Omental fat pad (tissue), 4 donors: ENCODE measurements at places on chromosomes 6 and 20.

GRCh38 chr6:97947841-97948240, 664.8 kb upstream of the MMS22L start:
- DNase-seq = peak; percentile 33

DNA sequence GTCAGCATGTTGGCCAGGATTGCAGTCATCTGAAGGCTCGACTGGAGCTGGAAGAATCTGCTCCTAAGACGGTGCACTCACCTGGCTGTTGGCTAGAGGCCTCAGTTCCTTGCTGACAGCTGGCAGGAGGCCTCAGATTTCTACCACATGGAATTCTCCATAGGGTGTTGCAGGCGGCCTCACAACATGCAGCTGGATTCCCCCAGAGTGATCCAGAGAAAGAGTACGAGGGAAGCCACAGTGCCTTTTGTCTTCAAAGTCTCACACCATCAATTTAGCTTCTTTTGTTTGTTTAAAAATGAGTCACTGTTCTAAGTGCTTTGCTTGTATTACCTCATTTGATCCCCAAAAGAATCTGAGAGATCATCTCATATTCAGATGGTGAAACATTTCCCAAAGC, 65.5 kb upstream of the FYN start:
- no peak for DNase-seq

GRCh38 chr20:6388671-6389197, 265.9 kb upstream of the FERMT1 start:
- DNase-seq = no peak

- DNase-seq = no peak
Measured at GRCh38 chr6:85551264-85551663, 42.4 kb downstream of the SNX14 start.

DNA sequence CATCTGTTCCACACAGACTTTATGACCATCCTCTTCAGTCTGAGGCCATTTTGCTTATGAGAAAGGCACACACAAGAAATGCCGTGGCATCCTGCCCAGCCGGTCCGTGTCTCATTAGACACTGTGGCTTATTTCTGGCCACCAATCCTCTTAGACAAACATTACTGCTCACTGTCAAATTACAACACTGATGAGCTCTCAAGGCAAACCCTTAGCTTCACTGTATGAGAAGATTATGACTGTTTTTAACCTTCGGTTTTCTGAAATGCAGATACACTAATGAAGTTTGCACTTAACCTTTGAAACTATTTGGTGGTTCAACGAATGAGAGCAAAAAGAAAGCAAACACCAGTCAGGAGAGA, 50.5 kb upstream of the DST start:
- DNase-seq = peak; percentile 59

DNA sequence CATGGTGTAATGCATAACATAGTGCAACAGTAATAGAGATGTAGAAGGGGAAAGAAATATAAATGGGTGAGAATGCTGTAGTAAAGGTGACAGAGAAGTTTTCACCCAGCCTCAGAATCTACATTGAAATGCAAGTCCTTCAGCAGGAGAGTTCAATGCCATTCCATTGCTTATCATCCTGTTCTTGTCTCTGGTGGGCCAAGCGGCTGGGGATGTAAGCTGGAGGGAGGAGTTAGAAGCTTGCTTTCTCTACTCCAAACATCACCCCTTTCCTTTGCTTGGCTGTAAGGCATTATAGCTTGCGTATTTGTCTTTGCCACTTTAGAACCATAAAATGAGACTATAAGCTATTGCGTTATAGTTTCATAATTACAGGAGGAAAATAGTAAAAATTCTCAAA, 2.2 kb upstream of the FUT9 start:
- DNase-seq = no peak

DNA sequence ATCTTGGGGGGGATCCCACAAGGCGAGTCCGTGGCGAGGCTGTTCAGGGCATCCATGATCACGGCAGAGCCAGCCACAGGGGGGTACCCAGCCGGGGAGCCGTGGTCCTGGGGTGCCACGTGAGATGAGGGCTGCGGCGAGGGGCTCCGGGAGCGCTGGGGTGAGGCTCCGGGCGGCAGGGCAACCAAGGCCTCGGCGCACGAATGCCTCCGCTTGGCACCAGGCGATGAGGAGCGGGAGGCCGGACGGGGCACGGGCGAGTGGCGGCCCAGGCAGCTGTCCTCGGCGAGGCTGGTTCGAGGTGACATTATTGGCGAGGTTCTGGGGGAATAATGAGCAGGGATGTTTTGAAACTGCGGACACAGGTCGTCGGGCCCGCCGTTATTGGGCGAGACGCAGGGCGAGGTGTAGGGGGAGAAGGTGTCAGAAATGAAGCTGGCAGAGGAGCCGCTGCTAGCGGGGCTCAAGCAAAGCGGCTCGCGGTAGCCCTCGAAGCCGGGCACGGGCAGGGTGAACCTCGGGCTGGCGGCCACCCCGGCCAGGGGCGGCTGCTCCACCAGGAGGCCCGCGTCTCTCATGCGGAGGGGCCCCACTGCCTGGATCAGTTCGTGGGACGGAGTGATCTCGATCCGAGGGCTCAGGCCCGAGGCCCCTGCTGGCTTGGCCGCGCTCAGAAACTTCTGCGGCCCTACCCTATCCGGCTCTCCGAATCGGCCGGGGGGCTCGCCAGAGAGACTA, 19.1 kb downstream of the NFATC2 start:
- DNase-seq = no peak

GRCh38 chr6:158311193-158311592, 1.1 kb upstream of the TULP4 start:
- DNase-seq = no peak

- DNase-seq = peak; percentile 25
Measured at GRCh38 chr20:23143098-23143497, 57.0 kb upstream of the CD93 start.

GRCh38 chr6:38443352-38444144, 196.2 kb downstream of the BTBD9 start:
- no peak for DNase-seq

DNA sequence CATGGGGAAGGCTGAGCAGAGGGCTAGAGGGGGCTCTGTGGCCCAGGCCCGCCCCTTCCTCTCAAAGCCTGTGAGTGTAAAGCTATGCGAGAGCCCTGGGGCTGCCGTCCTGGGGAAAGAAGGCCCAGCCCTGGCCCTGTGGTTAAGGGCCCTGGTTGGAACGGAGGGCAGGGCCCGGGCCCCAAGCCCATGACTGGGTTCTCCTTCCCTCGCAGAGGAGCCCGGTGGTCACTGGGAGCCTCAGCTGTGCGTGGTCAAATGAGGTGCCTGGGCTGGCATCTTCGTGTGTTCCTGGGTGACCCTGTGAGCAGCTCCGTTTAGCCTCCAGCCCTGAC, 56.0 kb downstream of the SMOC2 start:
- DNase-seq = no peak

GRCh38 chr6:116924245-116924644, 47.2 kb downstream of the RFX6 start:
- no peak for DNase-seq

- no peak for DNase-seq
Measured at GRCh38 chr6:91895599-91896285, 1308.9 kb upstream of the MAP3K7 start.

DNA sequence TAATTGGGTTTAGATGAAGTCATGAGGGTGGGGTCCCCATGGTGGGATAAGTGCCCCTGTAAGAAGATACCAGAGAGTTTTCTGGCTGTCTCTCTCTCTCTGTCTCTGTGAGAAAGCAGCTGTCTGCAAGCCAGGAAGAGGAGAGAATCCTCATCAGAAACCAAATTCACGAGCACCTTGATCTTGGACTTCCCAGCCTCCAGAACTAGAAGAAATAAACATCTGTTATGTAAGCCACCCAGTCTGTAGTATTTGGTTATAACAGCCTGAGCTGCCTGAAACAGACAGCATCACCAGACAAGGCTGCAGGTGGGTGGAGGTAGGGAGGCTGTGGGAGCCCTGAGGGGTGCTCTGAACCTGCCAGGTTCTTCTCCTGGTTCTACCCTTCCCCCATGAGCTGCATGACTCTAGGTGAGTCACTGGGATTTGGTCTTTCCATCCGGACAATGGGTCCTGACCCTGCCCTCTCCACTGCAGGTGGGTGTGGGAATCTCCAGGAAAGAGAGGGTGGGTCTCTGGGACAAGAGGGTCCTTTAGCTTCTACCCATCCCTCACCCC, 34.3 kb upstream of the VEGFA start:
- DNase-seq = no peak

DNA sequence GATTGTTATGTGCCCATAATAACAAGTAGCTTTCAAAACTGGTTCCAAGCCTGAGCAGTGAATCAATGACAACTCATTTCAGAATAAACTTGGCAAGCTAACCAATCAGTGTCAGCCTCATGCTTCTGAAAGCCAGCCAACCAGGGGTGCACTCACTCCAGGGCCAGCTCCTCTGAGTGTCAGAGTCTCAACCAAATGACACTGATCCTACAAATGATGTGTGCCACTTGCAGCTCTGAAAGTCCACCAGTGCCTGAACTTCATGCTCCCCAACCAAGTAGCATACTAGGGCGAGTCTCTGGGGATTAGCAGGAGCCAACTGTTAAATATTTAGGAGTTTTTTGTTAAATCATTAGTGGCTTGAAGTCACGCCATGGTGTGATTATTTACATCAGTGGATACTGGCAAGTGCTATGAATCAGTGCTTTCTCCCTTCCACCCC, 4.5 kb downstream of the IYD start:
- no peak for DNase-seq

- no peak for DNase-seq
Measured at GRCh38 chr6:63352544-63353285, 32.9 kb upstream of the LGSN start.

DNA sequence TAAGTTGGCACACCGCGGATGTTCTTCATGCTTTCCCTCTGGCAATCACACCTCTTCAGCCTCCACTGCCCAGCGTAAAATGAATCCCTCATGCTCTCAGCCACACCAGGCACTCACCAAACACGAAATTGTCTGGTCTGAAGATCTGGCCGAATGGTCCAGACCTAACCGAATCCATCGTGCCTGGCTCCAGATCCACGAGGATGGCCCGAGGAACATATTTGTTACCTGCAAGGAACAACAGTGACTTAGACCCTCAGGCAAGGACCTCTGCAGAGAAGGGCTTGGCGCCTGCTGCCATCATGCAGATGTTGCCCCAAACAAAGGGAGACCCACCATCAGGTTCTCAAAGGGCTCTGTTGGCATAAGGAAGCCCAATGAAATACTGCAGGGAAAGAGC, 1.4 kb downstream of the TUBB2B start:
- no peak for DNase-seq

- DNase-seq = no peak
Measured at GRCh38 chr6:134758621-134759020, 191.3 kb downstream of the ALDH8A1 start.

- DNase-seq = no peak
Measured at GRCh38 chr20:56925082-56925830, 296.1 kb downstream of the TFAP2C start.

GRCh38 chr6:27422651-27423332, 34.2 kb downstream of the ZNF391 start:
- DNase-seq = no peak

GRCh38 chr6:20693466-20694063, 159.3 kb downstream of the CDKAL1 start:
- no peak for DNase-seq

- DNase-seq = no peak
Measured at GRCh38 chr6:32215617-32216016, 8.2 kb downstream of the NOTCH4 start.

GRCh38 chr6:4611429-4612129, 164.6 kb upstream of the CDYL start:
- DNase-seq = no peak

- DNase-seq = no peak
Measured at GRCh38 chr6:106631346-106631745, 2.0 kb downstream of the QRSL1 start.

DNA sequence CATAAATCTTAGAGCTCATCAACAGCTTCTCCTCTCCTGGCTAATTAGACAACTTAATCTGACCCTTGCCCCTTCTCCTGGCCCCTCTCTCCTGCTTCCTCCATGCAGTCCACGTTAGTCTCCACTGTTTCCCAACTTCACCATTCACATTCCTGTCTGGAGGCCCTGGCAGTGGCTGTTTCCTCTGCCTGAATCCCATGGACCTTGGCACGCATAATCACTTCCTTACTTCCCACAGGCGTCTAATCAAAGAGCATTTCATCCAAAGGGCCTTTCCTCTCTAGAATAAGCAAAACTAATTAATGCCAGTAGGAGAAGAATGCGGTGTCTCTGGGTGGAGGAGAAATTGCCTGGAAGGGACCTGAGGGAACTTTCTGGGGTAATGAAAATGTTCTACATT, 16.4 kb upstream of the XRN2 start:
- DNase-seq = no peak

DNA sequence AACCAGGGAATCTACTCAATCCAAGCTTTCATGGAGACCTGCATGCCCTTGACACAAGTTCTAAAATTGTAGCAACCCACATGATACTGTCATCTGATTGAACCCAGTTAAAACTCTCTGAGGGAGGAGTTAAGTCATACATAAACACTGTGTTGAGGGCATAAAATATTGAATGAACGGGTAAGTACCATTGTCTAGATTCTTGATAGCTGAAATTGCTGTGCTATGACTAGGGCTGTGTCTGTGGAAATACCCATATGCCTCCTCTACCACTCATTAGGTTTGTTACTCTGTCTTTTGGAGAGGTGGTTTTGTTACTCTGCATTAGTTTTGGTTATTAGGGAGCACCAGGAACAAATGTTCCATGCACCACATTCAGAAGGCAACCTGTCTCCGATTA, 7.6 kb downstream of the ENPP4 start:
- DNase-seq = no peak

- DNase-seq = peak; percentile 11
Measured at GRCh38 chr6:158789115-158789917, 29.9 kb downstream of the EZR start.

GRCh38 chr6:111471533-111471932, 11.5 kb downstream of the REV3L start:
- no peak for DNase-seq

GRCh38 chr6:104679971-104680370, 179.7 kb downstream of the HACE1 start:
- DNase-seq = no peak

- DNase-seq = no peak
Measured at GRCh38 chr6:33875141-33875581, 71.4 kb upstream of the MLN start.

DNA sequence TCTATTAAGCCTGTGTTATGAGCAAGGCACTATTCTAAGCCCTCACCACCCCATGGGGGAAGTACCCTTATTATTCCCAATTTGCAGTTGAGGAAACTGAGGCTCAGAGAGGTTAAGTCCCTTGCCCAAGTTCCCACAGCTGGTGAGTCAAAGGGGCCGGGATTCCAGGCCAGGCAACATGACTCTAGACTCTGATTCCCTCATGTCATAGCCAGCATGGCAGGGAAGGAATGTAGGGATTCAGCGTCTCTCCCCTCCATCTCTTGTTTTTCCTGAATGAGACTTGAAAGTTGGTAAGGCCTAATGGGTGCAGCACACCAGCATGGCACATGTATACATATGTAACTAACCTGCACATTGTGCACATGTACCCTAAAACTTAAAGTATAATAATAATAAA, 6.7 kb downstream of the C6orf132 start:
- DNase-seq = no peak

GRCh38 chr6:96836631-96837080, 621 bp downstream of the GPR63 start:
- no peak for DNase-seq

GRCh38 chr6:148564494-148565035, 182.3 kb upstream of the UST start:
- no peak for DNase-seq

- no peak for DNase-seq
Measured at GRCh38 chr20:38129893-38130609, 35.0 kb downstream of the TGM2 start.
